Mesenteric fat pad (tissue), 1 donor: ENCODE measurements at places on chromosomes 7 and 10. TPM values are rescaled to one million over a fixed set of nuclear protein-coding genes. Genes with fewer than 3 reads are reported as not detected.

DNA sequence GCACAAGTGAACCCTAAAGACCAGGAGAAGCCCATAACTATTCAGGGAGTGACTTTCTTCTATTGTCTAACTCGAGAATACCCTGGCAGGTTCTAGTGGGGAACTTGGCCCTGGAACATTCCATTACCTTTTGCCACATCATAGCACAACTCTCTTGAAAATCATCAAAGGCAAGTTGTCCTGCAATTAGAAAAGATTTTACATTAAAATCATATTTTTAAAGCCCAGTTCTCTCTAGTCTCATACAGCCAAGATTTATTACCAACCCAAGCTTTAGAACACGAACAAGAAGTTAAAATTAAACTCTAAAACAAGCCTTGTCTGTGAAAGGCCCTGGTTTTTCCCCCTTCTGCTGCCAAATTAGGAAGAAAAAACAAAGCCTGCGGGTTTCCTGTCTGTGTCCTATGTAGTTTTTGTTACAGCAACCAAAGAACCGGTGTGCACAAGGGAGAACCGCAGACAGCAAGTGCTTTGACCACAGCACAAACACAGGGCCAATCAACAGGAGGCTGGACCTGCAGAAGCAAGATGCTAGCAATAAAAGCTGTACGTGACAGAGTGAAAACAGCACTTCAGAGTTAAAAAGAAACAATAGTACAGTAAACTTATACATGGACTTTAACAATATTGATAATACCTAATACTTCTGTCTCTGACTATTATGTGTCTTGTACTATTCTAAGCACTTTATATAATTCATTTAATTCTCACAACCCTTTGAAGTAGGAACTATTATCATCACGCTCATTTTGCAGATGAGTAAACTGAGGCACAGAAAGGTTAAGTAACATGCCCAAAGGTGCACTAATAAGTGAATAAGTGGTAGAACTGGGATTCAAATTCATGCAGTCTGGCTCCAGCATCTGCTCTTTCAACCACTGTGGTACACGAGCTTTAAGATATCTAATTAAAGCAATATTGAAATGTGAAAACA, 65.8 kb downstream of the STK17A start:
- DNase-seq: no peak

DNA sequence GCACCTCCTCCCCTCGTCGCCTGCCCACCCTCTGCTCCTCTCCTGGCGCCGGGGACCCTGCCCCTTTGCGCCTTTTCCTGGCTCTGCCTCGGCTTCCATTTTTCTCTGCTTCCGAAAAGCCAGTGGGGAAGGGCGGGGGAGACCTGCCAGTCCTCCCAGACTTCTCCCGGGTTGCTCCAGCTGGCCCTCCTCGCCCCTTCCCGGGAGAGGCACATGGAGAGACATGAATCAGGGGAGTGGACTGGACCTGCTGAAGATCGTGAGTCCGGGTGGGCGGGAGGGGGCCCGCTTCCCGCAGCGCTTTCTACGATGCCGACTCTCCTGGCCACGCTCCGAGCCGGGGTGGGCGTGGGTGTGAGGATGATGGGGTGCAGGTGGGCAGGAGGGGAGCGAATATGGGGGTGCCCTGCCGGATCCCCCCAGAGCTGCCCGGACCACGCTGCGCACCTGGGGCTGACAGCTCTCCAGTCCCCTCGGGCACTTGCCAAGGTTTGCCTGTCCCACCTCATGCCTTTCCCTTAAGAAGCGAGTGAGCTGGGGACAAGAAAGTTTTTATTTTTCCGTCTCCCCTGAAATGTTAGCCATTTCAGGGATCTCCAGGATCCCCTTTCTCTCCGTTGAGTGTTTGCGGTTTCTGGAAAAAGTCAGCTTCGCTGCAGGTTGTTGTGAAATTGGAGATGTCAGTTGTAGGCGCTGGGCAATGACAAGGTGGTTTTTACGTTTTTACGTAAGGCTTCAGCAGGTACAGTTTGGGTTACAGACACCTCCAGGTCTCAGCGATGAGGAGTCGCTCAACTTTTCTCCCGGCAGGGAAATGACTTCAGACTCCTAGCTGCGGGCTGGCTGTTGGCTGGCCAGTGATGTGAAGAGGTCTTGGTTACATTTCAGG, 977 bp downstream of the CACNB2 start:
- DNase-seq: no peak

Gene MTPN
- total RNA-seq: 103 TPM

DNA sequence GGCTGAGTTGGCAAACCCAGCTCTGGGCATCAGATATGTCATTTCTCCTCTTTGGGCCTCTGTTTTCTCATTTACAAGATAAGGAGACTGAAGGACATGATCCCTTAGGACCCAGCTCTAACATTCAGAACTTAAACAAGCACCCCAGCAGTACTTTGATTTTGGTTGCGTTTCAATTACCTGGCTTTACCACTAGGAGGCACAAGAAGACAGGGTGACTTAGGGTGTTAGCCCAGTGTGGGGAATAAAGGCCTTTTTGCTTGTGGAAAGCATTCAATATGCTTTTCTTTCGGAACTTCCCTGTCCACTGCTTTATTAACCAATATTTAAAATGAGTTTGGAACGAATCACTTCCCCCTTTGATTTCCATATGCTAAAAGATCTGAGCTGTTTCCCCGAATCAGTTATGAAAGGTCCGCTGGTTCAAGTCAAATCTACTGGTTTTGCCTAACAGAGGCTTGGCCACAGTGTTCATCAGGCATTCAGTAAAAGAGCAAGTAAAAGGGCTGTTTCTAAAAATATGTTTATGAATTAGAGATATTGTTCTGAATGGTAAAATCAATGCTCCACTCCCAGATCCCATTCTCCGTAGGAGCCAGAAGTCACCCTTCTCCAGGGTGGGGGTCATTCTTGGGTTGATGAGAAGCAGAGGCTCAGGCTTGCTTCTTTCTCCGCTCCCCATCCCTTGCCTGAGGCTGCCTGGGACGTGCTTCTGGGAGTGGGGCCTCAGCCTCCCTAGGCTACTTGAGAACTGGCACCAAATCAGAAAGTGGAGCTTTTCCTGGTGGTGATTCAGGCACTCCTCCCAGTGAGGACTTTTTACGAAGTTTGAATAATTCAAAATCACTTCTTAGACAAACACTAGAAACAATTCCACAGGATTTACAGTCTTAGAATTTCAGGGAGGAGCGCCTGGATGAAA, 105.5 kb downstream of the MYOF start:
- DNase-seq: no peak

DNA sequence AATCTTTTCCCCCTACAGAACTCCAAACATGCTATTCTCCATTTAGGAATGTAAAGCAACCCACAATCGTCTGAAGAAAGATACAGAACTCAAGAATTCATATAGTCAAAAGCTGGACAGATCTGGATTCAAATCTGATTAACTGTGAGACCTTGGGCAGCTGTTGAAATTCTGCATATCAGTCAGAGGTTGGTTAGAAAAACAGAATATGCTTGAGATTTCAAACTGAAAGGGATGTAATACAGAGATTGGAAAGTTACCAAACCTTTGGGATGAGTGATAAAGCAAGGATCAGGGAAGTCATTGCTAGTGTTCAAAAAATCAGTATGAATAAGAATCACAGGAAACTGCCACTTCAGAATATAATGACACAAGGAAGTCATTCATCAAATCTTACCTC, 406.6 kb downstream of the HTR7 start:
- no peak for DNase-seq

Gene SRI
- 118 TPM for total RNA-seq

Gene LLCFC1
- not detected for total RNA-seq

GRCh38 chr10:76209135-76209534, 777.7 kb downstream of the LRMDA start:
- DNase-seq: no peak

- DNase-seq: no peak
These were observed 39.4 kb upstream of the ZNF488 start for GRCh38 chr10:47423476-47423875.

GRCh38 chr7:50552921-50553320, 12.3 kb downstream of the DDC start:
- no peak for DNase-seq

DNA sequence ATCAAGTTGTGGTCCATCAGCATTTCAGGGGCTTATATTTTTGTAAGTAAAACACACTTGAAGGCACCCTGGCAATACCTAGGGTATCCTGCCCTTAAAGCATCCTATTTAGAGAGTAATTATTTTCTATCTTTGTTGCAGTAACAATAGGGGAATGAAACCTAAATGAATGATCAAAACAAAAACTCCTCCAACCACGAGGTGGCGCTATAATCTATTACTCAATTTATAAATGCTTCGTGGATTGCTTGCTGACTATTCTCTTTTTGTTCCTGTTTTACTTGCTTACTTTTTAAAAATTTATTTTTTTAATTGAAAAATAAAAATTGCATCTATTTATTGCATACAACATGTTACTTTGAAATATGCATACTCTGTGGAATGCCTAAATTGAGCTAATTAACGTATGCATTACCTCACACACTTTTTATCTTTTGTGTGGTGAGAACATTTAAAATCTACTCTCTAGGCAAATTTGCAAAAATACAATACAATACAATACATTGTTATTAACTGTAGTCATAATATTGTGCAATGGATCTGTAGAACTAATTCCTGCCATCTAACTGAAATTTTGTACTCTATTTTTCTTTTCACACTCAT, 147.7 kb upstream of the BMPER start:
- DNase-seq: no peak

DNA sequence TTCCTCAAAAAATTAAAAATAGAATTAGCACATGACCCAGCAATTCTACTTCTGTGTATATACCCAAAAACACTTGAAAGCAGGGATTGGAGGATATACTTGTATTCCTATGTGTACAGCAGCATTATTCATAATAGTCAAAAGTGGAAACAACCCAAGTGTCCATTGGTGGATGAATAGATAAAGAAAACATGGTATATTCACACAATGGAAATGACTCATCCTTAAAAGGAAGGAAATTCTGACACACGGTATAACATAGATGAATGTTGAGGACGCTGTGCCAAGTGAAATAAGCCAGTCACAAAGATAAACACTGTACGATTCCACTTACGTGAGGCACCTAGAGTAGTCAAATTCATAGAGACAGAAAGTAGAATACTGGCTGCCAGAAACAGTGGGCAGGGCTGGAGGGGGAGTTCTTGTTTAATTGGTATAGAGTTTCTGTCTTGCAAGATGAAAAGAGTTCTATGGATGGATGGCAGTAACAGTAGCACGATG, 26.6 kb upstream of the KAT6B start:
- DNase-seq: no peak

DNA sequence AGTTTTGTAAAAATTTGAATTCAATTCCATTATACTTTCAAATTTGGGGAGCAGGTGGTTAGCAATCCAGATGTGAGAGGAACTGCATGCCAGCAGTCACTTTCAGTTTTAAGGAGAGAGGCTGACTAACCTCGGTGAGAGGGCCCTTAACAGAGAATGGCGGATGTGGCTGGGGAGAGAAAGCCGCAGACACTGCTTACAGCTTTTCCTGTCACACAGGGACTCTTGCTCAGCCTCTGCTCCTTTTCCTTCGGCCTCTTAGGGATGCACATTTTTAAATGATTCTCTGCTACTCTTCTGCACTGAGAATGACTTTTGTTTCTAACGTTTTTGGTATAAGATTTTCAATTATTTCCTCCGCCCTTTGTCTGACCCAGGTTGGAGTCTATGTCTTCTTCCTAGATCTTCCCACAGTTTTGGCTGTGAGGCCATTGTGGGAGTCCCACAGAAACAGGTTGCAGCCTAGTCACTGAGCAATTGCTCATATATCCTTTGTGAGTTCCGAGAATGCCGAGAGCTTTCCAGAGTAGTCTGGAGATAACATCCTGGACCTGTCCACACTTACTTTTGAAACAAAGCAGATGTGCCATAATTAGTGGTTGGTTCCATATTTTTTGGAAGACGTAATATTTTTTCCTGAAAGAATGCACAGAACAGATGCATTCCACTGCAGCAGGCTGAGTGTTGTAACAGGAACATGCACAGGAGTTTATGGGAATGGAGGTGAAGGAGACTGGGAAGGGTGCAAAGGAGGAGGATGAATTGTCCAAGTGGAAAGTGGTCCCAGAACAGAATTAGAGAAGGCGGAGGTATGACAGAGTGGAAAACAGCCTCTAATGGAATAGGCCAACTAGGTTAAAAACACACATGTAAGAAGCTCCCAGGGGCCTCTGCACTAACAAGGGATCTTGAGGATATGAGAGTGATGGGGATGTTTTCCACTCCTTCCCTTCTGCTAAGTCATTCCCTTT, 168.0 kb upstream of the ZNF32 start:
- no peak for DNase-seq

Gene NODAL
- total RNA-seq: not detected

DNA sequence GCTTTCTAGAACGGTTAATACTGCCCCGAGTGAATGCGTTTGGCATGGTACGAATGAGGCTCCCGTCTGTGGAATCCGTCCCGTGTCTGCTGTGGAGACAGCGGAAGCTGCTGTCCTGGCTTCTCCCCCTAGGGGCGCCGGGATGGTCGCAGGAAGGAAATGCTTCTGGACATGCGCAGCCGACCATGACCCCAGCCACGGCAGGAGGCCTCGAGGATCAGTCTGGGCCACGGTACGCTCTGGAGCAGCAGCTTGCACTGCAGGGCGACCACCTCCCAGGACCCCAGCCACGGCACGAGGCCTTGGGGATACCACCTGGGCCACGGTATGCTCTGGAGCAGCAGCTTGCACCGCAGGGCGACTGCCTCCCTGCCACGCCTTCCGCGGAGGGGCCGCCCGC, 107.9 kb downstream of the CYTH3 start:
- DNase-seq: no peak

- DNase-seq: no peak
These were observed 69.7 kb downstream of the VCL start for GRCh38 chr10:74067373-74068352.

Gene FFAR4
- total RNA-seq: 2.3 TPM

GRCh38 chr10:26797340-26797739, 63.4 kb downstream of the ABI1 start:
- DNase-seq: no peak

GRCh38 chr7:141362580-141363435, 188.4 kb upstream of the AGK start:
- no peak for DNase-seq
